H7 (cell line): ENCODE measurements at places on chromosomes 3 and 15. TPM values are rescaled to one million over a fixed set of nuclear protein-coding genes. Genes with fewer than 3 reads are reported as not detected.

- no peak for DNase-seq
These were observed 367.4 kb upstream of the WNT5A start for GRCh38 chr3:55854494-55854893.

GRCh38 chr3:170356596-170357175, 829 bp upstream of the SKIL start:
- DNase-seq: peak; percentile 93

DNA sequence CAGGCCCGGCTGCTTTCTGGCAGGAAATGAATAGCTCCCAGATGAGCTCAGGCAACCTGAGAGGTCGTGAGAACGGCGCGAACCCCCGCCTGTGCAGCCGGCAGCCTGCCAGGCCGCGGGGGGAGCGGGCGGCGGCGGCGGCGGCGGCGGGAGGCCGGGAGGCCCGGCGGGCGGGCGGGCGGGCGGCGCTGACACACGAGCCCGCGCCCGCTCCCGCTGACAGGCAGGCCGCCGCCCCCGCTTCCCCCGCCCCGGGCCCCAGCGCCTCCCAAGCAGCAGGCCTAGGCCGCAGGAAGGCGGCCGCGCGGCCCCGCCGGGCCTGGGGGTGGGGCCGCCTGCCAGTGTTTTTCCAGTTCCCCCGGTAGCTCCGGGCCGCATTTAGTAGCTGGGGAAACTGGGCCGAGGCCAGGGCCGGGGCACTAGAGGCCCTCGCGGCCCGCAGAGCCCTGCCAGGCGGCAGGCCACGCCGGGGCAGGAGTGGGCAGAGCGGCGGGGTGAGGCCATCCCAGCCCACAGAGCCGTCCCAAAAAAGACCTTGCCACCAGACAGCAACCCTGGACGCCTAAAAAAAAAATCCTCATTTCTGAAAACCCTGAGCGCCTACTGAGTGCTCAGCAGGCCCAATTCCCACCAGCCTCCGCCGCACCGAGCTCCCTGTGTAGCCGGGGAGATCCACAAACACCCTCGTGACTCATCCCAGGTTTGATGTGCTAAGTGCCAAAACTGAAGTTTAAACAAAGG, 5.6 kb downstream of the HES1 start:
- DNase-seq: peak; percentile 97

GRCh38 chr3:70094197-70094596, 94.7 kb downstream of the SAMMSON start:
- no peak for DNase-seq

DNA sequence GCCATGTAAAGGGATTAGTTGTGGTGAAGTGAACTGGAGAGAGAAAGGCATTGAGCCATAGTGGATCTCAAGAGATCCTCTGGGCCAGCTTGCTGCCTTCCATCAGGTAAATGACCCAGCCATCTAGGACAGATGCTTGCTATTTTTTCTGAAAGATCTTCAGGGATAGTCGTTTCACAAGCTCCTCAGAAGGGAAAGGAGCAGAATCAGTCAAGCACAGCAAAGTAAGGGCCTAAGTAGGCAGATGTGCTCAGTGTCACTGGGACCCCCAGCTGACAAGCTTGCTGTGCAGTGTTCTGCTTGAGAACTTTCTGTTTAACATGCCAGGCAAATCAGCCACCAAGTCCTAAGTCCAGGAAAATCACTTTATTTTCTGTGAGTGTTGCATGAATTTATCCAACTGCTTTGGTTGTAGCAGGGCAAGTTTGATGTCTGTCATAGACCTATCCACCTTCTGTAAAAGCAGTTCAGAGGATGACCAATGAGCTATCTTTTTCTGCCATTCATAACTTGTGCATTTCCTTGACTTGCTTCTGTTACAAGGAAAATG, 319.8 kb downstream of the IL5RA start:
- DNase-seq: no peak

GRCh38 chr3:117688583-117688982, 979.0 kb downstream of the TUSC7 start:
- peak; percentile 2 for DNase-seq

DNA sequence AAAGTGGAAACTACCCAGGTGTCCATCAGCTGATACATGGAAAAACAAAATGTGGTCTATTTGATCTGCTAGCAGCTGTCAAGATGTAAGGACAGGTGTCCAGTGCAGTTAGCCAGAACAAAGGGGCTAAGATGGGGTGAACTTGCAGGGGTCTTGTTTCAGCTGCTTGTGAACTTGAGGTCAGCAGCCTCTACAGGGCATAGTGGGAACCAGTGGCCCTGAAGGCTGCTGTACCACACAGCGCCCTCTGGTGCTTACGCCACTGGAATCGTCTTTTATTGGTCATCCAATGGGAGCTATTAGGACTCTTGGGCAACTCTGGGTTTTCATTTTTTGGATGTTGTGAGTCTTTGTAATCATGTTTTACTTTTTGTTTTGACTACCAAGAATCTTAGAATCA, 62.2 kb upstream of the CTSH start:
- DNase-seq: peak; percentile 82

DNA sequence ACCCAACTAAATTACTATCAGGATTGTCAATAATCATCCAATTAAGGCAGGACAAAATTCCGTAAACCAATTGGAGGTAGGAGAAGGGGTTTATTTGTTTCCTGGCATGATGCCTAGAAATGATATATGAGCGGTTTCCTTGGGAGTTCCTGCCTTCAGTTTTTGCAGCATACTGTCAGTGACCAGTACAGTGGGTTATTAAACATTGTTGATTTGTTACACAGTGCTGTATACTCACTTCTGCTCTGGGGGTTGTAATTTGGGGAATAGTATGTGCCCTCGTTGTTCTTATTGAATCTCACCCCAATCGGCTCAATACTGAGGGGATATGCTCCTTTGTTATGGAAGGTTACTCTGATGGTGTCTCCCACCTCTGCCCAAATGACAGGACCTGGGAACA, 22.2 kb downstream of the CP start:
- DNase-seq: no peak

- peak; percentile 56 for DNase-seq
These were observed 42.9 kb downstream of the WNT7A start for GRCh38 chr3:13836658-13837587.

- DNase-seq: peak; percentile 83
These were observed 537 bp downstream of the GRAMD2A start for GRCh38 chr15:72197041-72197459.

DNA sequence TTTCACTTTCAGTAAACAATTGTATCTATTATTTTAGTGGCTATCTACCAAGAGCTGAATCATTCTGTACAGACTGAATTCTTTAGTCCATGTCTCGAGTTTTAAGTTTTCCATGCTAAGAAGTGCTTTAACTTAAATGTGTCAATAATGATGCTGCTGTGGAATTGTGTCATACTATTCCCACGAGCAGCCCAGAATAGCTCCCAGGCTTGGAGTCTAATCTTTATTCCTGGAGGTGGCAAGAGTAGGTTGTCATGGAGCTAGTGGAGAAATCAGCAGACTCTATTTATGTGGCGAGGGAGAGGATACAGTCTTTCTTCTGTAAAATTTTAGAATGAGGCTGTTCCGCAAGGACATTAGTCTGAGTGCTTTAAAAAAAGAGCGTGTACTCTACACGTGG, 207.2 kb downstream of the ROBO2 start:
- no peak for DNase-seq

GRCh38 chr15:70322051-70322668, 224.4 kb upstream of the TLE3 start:
- DNase-seq: no peak

DNA sequence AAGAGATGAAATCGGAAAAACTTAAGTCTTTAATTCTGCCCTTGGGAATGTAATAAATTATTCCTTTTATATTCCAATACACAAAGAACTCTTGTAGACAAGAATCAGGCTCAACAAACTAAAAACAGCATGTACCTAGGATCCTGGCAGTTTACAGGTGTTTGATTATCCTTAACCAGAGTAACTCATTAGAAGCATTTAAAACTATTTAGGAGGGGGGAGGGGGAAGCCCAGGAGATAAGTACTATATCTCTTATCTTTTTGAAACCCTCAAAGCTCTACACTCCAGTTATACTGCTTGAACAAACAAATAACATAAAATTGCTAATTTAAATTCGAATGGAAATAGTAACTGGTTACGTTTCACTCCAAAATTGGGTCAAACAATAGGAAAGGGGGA, 1.9 kb downstream of the CNBP start:
- peak; percentile 33 for DNase-seq

CEP97 gene
- 9.2 and 13.0 TPM in 2 replicates for total RNA-seq

CHRNB4 gene
- total RNA-seq: 2.7 and 4.3 TPM in 2 replicates

GNAT1 gene
- not detected in 2 replicates for total RNA-seq

MEX3B gene
- total RNA-seq: 9.9 and 14.3 TPM in 2 replicates

GOLGA8Q gene
- 0.81 TPM in 1 of 2 replicates, not detected in the other for total RNA-seq

CRABP1 gene
- total RNA-seq: 744 and 864 TPM in 2 replicates

GASK1A gene
- 3.4 and 4.5 TPM in 2 replicates for total RNA-seq
